ENCODE measurements at places on chromosomes 6 and 20.

GRCh38 chr20:21393816-21394519, 3.4 kb downstream of the NKX2-4 start:
- no peak for DNase-seq

DNA sequence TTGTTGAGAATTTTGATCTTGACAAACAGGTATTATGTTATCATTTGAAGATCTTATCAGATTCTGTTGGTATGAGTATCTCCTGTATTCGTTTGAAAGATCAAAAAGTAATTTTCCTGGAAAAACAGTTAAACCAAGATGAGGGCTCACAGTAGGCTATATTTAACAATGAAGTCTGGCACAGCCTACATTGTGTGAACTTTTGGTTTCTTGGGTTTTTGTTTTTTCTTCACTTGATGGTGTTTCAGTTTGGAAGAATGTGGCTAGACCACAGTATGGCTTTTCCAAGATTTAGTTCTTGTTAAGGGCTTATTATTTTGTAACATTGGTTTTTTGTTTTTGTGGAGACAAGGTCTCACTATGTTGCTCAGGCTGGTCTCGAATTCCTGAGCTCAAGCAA, 306.4 kb downstream of the CDKAL1 start:
- no peak for DNase-seq

DNA sequence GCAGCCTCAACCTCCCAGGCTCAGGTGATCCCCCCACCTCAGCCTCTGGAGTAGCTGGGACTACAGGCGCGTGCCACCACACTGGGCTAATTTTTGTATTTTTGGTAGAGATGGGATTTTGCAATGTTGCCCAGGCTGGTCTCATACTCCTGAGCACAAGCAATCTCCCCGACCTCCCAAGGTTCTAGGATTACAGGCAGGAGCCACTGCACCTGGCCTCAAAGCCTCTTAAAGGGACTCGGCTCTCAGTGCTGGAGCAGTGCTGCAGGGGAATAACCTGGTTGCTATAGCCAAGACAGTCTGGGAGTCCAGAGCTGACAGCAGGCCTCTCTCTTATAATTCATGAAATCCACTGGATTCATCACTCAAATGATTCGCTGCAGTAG, 17.0 kb downstream of the GHRH start:
- no peak for DNase-seq

DNA sequence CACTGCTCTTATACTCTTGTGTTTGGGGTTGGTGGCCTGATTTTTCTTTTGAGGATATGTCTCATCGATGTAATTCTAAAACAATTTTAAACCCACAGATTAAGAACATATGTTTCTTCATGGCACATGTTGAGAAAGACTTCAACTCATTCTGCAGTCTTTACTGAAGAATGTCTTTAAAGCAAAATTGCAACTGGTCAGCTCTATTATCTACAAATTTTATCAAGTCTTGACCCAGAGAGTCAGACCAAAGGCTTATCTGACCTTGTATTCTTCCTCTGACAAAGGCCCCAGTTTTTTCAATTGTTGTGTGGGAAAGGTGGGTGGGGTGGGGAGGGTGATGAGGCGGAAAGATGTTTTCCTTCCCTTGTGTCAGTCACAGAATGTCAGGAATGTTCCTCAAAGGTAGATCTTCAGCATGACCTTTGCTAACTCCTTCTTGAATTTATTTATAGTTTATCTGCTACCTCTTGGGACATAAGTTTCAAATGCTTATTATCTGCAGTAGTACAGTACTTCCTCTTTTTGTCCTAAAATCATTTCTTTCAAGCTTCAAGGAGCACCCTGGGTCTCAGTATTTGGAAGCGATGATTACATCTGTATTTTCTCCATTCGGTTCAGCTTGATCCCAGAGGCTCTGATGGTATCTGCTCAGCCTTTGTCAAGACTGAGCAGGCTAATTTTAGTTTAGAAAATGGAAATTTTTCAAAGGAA, 63.2 kb upstream of the TIAM2 start:
- no peak for DNase-seq

GRCh38 chr6:12767016-12767415, 50.4 kb downstream of the PHACTR1 start:
- no peak for DNase-seq

DNA sequence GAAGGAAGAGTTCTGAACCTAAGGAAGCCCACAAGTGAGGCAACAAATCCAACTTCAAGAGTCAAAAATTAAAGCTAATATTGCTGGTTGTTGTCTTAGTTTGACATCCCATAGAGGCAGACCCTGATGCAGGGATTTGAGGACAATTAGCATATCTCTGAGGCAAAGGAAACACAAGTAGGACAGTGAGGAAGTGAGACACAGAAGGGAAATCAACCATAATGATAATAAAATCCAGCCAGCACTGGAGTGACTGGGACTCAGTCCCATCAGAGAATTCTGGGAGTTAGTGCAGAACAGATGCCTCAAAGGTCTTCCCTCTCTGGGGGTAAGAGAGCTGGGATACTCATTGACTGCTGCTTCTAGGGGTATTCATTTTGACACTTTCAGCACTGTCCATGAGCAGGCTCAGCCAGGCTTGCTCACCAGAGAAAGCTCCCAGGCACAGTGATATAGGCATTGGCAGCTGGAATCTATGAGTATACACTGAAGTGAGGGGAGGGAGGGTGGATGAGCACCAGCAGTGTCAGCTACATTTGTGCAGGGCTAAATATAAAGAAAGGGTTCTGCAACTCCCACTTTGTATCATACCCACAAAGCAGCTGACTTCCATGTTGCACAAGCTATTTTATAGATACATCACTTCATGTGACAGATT, 43.4 kb upstream of the SPTLC3 start:
- no peak for DNase-seq

- no peak for DNase-seq
Observed at GRCh38 chr6:35620706-35621105, 68.0 kb downstream of the FKBP5 start.

DNA sequence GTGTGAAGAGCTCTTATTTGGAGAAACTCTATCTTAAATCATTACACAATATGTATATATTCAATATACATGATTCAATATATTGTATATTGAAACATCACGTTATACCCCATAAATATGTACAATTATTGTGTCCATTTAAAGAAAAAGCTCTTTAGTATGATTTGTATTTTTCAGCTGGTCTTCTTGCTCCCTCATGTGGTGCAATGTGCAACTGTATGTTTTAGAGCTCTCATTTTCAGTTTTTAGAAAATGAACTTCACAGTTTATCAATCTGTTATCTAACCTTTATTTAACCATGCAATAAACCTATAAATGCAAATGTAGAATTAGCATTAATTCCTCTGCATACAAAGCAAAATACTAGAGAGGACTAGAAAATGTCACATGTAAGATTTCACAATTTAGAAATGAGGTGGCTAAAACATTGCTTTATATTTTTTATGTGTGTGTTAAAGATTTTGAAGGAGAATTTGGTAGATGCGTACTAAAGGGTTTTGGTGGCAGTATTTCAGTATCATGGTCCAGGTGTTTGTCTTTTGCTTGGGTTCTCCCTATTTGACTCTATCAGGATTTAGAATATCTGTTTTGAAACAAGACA, 167.1 kb downstream of the PHF3 start:
- DNase-seq, result no peak

DNA sequence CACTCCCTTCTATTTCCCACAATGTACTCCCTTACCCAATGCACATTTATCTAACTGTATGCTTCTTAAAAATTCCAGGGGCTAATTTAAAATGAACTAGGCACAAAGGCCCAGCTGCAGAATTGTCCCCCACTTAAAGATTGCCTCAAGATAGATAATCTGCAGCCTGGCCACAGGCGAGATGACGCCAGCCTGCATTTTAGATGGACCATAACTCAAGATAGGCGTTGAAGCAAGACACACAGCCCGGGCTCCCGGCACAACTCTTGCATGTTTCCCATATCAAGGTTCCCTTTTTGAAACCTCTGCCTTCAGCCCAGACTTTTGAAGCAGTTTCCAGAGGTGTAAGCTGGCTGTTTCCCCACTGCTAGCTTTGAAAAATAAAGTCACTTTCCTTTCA, 3.2 kb upstream of the REPS1 start:
- no peak for DNase-seq
